Cortex of kidney (tissue), 1 donor: ENCODE measurements at places on chromosomes 5 and 9.

DNA sequence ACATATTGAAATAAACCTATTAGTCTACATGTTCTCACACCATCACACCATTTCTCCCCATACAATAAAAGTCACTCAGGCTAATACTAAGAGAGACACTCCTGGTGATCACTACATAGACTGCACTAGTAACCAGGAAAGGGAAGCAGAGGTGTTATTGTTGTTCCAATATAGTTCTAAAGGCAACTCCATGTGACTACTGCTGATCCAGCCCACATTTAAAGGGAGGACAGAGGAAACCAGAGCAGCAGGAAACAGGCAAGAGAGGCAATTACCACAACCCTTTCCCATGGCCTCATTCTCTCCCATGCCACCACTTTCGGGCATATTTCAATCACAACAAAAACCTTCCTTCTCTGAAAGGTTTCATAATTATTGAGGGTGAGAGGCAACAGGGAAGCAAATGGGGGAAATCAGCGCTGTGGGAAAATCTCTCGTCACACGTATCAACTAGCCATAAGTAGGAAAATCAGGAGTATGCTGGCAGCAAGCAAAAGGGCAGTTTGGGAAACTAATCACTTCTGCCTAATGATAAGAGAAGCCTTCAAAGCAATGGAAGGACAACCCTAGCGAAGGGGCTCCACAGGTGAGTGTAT is 1.8 kb downstream of the UBAP2 start:
- DNase-seq = no peak

DNA sequence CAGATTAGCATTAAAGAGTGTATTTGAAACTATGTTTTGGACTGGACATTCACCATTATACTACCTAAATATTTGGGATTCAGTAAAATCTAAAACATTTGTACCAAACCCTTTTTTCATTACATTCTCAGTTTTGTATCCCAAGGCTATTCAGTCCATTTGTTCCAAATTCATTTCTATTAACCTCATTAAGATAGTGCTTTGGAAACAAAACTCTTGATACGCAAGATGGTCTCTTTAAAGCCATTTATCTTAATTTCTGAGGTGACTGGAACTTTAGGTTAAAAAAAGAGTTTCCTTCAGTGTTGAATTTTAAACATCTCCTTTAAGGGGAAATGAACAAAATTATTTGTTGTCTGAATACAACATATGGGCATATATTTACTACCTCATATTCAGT is 702.5 kb upstream of the GRAMD2B start:
- DNase-seq = no peak

GRCh38 chr5:116539222-116539621 is 35.4 kb downstream of the SEMA6A start:
- DNase-seq = no peak

- no peak for DNase-seq
Observed at GRCh38 chr9:135105938-135106491, 18.5 kb downstream of the OLFM1 start.

- DNase-seq = no peak
Observed at GRCh38 chr5:142700566-142700965, 14.7 kb upstream of the FGF1 start.

DNA sequence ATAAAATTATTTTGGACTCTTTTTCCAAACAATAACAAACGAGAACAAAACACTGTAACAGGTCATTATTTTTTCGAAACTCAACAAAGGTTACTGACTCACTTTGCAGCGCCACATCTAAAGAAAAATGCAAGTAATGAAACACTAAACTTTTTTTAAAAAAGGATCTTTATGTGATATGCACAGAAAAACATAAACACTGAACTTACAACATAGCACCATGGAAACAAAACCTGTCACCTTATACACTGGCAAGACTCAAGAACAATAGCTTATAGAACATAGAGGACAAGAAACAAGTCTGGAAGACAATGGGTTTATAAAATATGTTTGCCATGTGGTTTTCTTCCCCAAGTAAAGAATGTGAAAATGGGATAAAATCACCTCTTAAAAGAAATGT is 85.2 kb downstream of the AUH start:
- DNase-seq = no peak

DNA sequence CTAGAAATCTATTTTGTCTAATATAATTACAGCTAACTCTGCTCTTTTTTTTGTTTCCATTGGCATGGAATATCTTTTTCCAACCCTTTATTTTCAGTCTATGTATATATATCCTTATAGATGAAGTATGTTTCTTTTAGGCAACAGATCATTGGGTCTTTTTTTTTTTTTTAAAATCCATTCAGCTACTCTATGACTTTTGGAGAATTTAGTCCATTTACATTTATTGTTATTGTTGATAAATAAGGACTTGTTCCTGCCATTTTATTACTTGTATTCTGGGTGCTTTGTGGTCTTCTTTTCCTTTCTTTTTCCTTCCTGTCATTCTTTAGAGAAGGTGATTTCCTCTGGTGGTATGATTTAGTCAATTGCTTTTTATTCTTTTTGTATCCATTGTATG is 296.8 kb downstream of the SMARCA2 start:
- DNase-seq = no peak

DNA sequence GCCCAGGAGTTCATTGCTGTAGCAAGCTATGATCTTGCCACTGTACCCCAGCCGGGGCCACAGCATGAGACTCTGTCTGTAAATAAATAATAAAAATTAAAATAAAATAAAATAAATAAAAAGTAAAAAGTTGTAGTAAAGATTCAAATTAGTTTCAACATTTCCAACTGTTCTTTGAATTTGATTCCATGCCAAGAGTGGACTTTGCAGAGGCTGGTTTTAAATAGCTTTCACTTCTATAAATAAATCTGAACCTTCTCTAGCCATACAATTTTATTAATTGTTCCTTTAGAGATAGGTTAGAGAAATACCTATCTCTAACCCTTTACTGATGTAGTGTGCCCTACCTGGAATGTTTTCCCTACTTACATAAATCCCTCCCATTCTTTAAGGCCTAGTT is 129.7 kb upstream of the SLIT3 start:
- DNase-seq = no peak

DNA sequence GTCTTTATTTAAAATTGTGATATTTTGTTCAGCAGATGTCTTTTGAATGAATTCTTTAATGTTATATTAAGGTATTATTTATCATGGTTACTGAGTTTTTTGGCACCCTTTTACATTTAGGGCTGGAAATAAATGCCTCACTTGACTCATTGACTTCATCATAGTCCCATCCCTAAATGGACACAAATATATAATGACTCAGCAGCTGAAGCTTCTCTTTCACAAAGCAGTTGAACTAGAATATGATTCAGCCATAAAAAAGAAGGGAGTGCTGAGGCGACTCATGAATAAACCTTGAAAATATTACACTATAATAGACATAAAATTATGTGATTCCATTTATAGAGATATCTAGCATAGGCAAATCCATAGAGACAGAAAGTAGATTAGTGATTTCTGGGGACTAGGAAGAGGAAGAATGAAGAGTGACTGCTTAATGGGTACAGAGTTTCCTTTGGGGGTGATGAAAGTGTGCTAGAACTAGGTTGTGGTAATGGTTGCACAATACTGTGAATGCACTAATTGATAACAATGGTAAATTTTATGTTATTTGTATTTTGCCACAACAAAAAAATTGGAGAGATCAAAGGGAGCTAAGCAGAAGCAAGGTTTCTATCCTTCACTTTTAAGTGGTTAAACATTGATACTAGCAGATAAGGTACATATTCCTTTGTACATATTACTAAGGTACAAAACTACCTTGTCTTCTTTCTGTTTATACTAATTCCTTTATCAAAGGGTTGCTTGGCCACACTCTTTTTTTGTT is 449.6 kb downstream of the NTRK2 start:
- DNase-seq = no peak

DNA sequence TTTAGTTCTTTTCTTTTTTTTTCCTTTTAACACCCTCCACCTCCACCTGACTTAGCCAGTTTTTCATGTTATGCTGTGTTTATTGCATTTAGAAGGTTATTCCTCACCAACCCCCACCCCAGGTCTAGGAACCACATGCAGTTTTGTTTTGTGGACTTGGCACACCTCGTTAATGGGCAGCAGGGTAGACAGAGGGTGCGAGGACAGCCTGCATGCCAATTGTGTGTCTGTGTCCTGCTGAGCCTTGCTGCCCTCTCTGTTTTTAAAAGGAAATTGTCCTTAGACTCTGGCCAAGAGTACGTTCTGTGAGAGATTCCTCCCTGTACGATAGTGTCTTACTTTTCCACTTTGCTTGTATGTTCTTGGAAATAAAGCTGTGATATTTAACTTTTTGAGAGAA is 13.9 kb downstream of the PIK3R1 start:
- DNase-seq = no peak

- no peak for DNase-seq
Observed at GRCh38 chr9:77910194-77910621, 121.4 kb downstream of the GNAQ start.

DNA sequence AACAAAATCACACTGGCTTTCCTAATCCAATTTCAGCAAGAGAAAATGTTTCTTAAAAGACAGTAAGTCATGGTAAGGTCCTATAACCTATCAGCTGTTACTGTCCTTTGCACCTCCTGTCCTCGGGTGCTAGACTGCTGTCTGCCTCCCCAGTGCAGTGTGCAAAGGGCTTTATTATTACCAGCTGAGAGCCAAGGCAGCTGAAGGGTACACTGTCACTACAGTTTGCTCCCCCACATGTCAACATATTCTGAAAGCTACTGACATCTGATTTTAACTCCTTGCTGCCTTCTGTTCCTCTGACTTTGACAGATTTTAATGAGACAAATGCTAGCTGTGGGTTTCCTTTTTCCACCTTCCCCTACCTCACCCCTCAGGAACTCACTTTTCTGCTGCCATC is 389.4 kb upstream of the SLC24A2 start:
- DNase-seq = no peak
